ENCODE measurements at places on chromosomes 12 and 14. TPM values are rescaled to one million over a fixed set of nuclear protein-coding genes. Genes with fewer than 3 reads are reported as not detected.

GRCh38 chr12:5548152-5548943 lies 116.4 kb downstream of the NTF3 start:
- no peaks in the 10 kb centered on the region for H3K4me1 ChIP-seq
- H3K27me3 ChIP-seq = peaks cover 15% of the 10 kb centered on the region
- no peak for DNase-seq
- H3K36me3 ChIP-seq = peaks cover 2% of the 10 kb centered on the region
- no peak overlapping the region for H3K4me3 ChIP-seq

GRCh38 chr12:54991161-54991990 lies 6.8 kb upstream of the TESPA1 start:
- no peaks in the 10 kb centered on the region for H3K36me3 ChIP-seq
- H3K27ac ChIP-seq = no peak overlapping the region
- peaks cover 44% of the 10 kb centered on the region for H3K27me3 ChIP-seq
- no peak overlapping the region for H3K4me3 ChIP-seq
- DNase-seq = no peak

IFNG-AS1 gene
- total RNA-seq = not detected

- H3K27me3 ChIP-seq = peaks cover 34% of the 10 kb centered on the region
- H3K36me3 ChIP-seq = no peaks in the 10 kb centered on the region
- H3K4me3 ChIP-seq = no peak overlapping the region
- peaks cover 10% of the 10 kb centered on the region for H3K4me1 ChIP-seq
- DNase-seq = no peak
- no peak overlapping the region for H3K27ac ChIP-seq
These were observed 2.5 kb upstream of the LRRK2 start for GRCh38 chr12:40222247-40222646.

DNA sequence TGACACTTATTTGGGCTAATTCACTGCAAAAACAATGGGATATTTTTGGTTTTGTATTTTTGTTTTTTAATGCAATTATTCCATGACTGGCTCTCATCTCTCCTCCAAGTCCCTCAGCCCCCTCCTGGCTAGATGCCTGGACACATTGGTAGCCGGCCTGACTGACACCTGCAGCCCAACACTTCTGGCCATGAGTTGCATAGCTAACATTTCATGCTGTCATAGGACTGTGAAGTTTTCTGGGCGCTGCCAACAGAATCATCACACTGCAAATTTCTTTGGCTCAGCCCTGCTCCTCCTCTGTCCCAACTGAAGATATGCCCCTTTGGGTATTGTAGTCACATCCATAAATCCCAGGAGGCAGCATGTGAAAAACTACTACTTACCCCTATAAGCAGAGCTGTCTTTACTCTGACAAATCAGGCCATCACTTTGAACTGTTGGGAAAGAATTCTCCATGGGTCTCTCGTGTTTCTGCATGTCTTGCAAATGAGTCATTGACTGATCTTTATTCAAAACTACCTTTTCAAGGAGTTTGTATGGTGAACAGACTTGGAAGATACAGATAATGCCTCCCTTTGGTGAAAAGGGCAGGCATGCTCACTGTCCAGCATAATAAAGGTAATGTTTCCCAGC lies 126.7 kb upstream of the LGR5 start:
- no peak for DNase-seq
- H3K36me3 ChIP-seq = peaks cover 1% of the 10 kb centered on the region
- no peak overlapping the region for H3K27ac ChIP-seq
- H3K4me3 ChIP-seq = no peak overlapping the region

- H3K4me1 ChIP-seq = peaks cover 9% of the 10 kb centered on the region
- no peaks in the 10 kb centered on the region for H3K27me3 ChIP-seq
- H3K36me3 ChIP-seq = no peaks in the 10 kb centered on the region
- no peak overlapping the region for H3K4me3 ChIP-seq
- DNase-seq = no peak
These were observed 79.6 kb downstream of the PITPNM2 start for GRCh38 chr12:123071099-123071800.

DNA sequence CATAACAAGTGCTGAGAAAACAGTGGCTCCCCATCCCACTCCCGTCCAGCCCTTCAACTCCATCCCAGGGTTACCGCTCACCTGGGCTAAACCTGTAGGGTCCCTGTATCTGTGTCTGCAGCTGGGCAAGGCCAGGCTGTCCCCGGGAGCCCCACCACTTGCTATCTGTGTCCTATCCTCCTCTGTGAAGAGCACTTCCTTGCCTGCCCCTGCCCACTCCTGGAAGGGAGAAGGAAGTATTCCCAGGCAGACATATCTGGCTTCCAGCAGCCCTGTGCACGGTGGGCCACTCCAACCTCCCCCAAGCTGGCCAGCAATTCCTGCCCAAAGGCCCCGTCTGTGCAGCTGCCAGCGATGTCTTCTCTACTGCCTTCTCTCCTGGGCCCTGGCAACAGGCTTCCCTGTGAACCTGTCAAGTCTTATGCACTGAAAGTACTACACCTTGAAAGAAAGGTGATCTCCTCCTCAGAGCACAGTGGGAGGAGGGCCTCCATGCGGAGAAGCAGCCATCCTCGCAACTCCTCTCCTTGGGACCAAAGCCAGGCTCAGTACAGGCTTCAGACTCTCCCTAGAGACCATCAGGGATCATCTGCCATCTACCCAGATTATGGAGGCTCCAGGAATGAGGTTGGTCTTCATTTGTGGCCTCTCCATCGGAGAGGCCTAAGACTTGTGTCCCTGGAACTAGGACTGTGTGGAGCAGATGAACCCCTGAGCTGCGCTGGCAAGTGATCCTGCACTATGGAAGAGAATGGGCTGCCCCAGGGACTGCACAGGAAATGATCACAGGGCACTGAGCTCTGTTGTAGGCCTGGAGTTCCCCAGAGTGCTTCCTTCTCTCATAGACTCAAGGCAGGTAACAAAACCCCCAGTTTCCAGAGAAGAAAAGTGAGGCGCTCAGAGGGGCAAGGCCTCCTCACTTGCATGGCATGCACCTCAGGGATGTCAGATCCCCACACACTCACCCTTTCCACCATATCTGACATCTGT lies 663.6 kb downstream of the BCL11B start:
- H3K4me3 ChIP-seq = no peak overlapping the region
- H3K27me3 ChIP-seq = peaks cover 4% of the 10 kb centered on the region
- DNase-seq = no peak
- H3K27ac ChIP-seq = no peak overlapping the region

DNA sequence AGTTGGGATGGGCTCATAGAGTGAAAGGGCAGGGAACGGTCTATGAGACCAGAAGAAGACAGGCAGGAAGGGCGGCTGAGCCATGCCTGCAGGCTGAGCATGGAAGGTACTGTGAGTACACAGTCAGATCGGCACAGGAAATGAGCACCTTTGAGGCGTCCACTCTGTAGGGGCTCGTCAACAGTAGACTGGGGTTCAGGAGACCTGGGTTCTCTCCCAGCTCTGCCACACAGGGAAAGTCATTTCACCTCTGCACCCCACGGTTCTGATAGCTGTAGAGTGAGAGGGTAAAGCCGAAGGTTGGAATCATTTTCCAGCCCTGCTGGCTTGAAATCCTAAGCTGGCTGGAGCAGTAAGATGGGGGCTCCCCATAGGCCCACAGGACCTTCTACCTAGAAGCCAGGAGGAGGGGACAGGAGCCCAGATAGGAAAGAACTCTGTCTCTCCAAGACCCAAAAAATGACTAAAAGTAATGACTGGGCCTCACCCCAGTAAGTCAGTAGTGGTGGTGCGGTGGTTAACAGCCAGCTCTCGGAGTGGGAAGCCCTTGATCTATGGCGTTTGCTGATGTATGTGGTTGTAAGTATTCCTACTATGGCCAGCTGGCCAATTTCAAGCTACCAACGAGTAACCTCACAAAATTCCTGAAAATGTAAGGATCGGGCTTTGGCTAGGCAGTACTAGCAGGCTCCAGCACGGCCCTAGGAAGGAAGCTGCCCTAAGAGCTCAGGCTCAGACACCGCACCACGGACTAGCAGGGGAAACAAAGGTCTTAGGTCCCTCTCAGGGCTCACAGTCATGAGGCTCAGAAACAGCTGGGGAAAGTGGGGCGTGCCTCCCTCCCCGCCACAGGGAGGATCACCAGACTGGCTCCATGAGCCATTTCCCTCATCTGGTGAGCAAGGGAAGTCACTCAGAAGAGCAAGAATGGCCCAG lies 10.3 kb upstream of the CD27 start:
- H3K27me3 ChIP-seq = no peaks in the 10 kb centered on the region
- H3K36me3 ChIP-seq = no peaks in the 10 kb centered on the region
- peaks cover 20% of the 10 kb centered on the region for H3K4me1 ChIP-seq

- no peak overlapping the region for H3K27ac ChIP-seq
- peaks cover 3% of the 10 kb centered on the region for H3K36me3 ChIP-seq
- H3K4me1 ChIP-seq = peaks cover 46% of the 10 kb centered on the region
- no peaks in the 10 kb centered on the region for H3K27me3 ChIP-seq
- DNase-seq = no peak
These were observed 37.4 kb downstream of the SPTLC2 start for GRCh38 chr14:77579065-77579464.

CCDC196 gene
- not detected for total RNA-seq

DNA sequence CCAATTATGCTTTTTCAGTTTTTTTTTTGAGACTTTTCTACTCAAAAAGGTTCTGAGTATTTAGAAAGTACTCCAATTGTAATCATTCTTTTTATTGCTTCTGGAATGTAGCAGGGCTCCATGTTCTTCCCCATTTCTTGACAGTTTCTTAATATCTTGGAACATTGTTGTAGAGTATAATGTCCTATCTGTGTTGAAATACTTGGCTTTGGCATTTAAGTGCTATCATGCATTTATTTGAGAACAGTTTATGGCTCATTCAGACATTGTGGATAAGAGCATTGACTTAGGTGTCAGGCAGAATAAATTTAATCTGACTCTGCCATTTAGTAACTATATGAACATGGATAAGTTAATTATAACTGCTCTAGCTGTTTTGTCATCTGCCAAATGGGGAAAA lies 28.3 kb downstream of the ADIPOR2 start:
- no peak for DNase-seq
- no peak overlapping the region for H3K4me3 ChIP-seq
- H3K4me1 ChIP-seq = peaks cover 20% of the 10 kb centered on the region
- H3K27ac ChIP-seq = no peak overlapping the region

RHEBL1 gene
- 0.95 TPM for total RNA-seq

DNA sequence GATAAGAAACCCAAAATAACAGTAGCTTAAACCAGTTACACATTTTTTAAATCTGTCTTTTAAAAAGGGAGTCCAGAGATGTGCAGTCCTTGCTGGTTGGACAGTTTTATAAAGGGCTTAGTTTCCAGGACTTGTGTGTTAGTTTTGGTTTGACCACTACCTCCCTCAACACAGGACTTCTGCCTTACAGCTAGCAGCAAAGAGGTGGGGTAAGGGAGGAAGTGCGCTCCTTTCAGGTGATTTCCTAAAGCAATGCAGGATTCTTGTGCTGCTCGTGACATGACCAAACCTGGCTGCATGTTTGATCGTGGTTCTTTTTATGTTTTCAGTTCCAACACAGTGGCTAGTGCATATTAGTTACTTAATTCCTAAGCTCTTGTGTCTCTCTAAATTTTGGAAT lies 266.2 kb downstream of the TMTC2 start:
- H3K4me3 ChIP-seq = no peak overlapping the region
- H3K27me3 ChIP-seq = no peaks in the 10 kb centered on the region
- DNase-seq = no peak
- H3K36me3 ChIP-seq = no peaks in the 10 kb centered on the region

All from chondrocyte (in vitro differentiated cells).